ENCODE measurements at places on chromosomes 2 and 18.

DNA sequence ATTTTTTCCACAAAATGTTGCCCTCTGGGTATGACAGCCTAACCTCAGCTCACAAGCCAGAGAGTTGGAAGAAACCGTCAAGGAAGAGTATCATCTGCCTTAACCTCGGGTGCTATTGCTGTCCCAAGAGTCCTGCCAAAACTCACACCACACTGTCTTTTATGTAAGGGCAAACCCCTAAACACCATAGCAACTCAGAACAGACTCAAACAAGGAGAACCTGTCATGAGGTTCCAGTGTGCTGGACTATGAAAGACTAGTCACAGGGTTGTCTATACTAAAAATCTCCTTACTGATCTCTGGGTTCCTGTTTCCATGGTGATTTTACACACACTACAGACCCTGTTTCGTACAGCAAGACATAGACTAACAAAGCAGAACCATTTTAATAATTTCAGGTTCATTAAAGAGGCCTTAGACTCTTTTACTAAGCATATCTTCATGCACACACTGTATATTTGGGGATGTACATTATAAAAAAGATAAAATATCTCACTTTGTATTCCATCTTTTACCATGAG, 159.8 kb downstream of the PKP4 start:
- no peak for DNase-seq

DNA sequence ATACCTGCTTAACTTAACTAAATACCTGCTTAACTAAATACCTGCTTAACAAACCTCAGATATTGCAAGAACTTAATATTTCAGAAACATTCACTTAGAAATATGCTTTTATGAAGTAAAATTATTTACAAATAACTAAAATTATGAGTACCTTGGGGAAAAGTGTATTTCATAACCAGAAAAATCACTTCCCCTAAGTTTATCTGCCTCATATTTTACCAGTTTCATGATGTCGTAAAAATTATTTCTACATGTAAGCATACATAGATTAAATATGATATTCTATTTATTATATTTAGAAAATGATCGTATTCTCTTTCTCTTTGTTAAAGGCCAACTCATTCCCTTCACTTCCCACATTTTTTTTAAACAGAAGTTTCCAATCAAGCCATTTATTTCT, 41.5 kb upstream of the DSC1 start:
- no peak for DNase-seq

DNA sequence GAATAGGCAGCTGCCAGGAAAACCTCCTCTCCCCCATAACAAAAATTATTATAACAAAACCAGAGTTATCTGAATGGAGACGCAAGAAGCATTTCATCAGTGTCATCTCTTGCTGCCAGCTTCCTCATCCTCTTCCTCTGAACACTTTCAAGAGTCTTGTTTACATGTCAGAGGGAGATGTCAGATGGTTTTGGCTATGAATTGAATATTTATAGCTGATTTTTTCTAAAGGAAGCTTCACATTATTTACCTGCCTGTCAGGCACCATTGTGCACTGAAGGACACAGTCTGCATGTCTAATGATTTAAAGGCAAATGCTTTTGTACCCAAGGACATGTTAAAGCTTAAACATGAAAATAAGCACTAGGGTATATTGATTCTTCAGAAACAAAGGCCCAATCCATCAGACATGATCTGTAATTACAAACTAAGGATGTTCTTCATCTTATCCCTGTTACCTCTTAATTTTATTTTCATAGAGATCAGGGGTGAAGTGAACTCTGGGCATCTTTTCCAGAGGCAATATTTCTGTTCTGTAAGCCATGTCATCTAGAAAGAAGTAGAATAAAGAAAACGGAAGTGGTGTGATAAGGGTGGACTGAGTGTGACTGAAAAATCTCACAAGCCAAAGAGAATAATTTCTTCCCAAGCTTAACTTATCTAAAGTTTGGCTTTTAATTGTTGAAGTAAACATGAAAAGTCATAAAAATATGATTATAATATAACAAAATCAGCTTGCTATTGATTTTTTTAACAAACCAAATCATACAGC, 168.7 kb downstream of the ANKRD44 start:
- no peak for DNase-seq

- DNase-seq: no peak
These were observed 156.6 kb downstream of the TWIST2 start for GRCh38 chr2:239004274-239005015.

DNA sequence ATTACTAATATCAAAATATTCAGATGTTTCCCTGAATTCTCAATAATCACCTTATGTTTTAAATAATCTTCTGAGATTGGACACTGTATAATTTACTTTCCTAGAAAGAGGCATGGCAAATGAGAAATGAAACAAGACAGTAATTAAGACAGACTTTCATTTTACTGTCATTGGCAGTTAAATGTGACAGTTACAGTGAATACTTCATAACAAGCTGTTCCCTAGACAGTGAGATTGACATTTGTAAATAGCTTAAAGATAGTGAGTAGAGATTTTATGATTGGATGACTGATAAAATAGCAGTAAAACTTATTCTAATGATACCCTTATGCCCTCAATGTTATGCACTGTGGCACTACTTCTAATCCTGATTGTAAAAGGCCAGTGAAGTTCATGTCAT, 524.9 kb upstream of the TMEFF2 start:
- no peak for DNase-seq

DNA sequence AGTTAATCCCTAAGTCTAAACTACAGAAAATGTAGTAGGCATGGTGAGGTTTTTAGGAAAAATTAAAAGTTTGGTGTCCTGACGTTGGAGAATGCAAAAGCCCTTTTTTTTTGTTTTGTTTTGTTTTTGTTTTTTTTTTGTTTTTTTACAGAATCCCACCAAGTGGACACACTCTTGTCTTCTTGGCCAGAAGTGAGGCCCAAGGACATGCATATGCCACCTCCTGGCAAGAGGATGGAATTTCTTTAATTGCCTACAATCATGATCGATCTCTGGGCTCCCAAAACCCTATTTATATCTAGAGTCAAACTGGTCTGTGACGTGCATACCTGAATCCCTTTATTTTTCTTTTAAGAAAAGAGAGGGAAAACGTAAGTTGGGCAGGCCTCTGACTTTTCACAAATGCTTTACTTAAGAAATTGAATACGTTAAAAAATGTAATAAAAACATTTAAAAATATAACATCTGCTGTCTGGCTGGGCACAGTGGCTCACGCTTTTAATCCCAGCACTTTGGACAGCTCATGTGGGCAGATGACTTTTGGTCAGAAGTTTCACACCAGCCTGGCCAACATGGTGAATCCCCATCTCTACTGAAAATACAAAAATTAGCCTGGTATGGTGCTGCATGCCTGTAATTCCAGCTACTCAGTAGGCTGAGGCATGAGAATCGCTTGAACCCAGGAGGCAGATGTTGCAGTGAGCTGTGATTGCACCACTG, 502.7 kb downstream of the CBLN2 start:
- no peak for DNase-seq

DNA sequence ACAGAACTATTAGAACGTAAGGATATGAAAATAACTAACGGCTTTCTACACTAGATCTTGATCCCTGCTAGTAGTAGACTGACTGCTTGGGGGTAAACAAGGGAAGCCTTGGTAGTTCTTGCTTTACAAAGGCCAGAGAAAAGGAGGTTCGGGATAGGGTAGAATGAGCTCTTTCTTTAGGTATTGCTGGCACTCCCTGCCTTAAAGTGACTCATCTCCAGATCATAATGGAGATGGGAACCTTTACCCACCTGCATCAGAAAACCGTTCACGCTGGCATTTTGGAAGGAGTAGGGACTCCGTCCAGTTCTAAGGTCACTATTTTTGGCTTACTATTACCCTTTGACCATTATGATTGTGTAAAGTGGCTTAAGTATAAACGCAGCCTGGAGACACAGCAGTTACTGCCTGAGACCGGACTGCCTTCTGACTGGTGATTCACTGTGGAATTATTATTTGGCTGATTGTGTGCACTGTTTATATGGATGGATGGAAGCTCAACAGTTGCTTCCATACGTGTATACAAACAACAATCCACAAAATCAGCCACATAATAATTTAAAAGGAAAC, 482.5 kb downstream of the STK39 start:
- no peak for DNase-seq

DNA sequence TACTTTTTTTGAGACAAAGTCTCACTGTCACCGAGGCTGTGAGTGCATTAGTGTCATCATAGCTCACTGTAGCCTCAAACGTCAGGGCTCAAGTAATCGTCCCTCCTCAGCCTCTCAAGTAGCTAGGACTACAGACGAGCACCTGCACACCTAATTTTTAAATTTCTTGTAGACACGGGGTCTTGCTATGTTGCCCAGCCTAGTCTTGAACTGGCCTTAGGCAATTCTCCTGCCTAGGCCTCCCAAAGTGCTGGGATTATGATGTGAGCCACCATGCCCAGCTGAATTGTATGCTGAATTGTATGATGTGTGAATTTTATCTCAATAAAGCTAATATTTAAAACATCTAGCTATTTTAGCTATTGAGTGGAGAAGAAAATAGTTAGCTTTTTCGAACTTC, 18.9 kb downstream of the CAB39 start:
- DNase-seq: no peak

DNA sequence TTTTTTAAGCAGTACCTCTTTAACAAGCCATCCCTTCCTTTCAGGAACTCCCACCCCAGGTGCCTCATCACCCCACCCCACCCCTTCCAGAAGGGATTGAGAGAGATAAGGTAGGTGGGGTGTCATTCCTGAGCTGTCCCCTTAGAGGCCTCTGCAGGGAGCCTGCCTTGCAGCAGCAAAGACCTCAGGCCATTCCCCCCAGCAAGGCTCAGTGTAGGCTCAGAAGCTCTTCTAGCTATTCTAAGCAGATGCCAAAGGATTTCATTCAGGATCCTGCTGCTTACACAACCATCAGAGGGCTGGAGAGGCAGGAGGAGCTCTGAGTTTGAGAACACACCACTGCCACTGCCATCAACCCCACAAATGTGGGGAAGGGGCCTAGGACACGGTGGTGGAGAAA, 5.8 kb upstream of the FIGLA start:
- DNase-seq: no peak

GRCh38 chr2:199607914-199608313, 150.2 kb upstream of the SATB2 start:
- DNase-seq: no peak
